NCI-H345 (cell line): ENCODE measurements at places on chromosomes 5 and 9.
A peak's percentile ranks its signal among the peaks of the same experiment; 100 is the strongest.

DNA sequence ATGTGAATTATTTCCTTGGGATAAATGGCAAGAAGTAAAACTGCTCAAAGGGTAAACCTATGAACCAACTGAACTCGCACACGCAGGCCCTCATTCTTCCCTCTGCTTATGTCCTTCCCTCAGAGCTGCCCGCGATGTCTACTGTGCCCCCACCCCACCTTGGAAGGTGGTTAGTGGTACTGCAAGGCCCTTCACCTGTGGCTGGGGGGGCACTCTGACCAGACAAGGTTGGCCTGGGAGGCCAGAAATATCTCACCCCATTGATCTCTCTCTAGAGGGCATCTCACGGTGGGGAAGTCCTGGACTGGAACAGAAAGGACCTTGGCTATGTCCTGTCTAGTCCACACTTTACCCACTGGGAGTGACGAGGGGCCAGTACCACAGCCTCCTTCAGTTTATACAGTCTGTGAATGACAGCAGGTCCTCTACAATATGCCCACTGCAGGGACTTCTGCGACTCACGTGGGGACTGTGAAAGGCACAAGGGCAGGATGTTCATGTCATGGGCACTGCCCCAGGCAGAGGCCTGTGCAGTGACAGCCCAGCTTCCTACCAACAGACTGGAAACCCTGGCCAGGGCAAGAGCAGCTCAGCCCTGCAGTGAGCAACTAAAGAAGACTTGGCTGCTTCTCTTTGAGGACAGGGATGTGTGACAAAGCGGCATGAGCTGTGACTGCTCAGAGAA, 56.8 kb upstream of the SYNPO start:
- no peak for DNase-seq

GRCh38 chr5:153829510-153830065, 209.1 kb downstream of the FAM114A2 start:
- DNase-seq: no peak

- DNase-seq: no peak
Measured at GRCh38 chr9:77748214-77748772, 100.2 kb upstream of the GNA14 start.

- DNase-seq: no peak
Measured at GRCh38 chr5:115898656-115899055, 56.9 kb downstream of the AP3S1 start.

DNA sequence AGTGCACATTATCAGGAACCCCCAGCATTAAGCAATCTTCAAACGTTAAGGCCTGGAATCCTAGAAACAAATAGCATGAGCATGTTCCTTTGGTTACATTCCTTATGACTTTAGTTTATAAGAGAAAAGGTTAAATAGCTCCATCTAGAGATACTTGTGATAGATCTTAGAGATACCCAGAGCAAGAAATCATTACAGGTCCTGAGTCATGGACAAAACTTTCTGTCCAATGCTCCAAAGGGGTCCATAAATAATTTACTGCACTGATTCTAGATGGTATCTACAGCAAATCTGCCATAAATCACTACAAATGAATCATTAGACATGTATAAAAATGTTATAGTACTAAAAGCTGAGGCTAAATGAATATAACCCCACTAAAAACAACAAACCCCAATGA, 139.6 kb downstream of the HTR1A start:
- DNase-seq: no peak

- no peak for DNase-seq
Measured at GRCh38 chr5:88092358-88092757, 176.3 kb downstream of the TMEM161B start.

DNA sequence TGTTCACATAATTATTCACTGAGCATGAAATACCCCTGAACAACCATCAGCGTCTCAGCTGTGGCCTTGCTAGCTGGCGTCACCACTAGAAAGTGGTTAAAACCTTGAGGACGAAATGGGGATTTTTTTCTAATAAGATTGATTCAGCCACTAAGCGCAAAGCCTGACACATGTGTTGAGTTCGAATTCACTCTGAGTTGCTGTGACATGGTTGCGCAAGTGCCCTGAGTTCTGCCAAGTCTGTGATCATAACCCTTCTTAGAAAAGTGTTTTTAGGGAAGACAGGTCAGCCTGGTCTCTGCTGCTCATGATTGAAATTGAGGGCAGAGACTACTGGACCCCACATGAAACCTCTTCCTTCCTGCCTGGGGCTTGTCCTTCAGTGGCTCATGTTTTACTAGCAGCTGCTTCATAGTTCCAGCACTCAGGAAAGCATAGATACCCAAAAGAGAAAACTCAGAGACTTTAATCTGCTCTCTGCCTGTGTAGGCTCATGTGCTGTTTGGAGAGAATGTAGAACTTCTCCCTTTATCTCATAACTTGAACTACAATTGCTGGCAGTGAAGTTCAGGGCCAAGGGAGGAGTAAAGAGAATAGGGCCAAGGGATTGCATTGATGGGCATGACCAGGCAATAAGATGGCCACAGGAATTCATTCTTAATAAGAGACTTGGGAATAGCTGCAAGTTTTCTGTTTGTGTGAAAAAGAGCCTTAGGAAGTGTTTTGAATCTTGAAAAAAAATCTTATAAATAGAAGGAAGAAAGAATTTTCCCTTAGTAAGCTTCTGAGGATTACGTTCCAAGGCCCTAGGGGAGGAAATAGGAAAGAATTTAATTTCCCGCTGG, 66.8 kb upstream of the CXCL14 start:
- no peak for DNase-seq

- DNase-seq: no peak
Measured at GRCh38 chr5:161545344-161546094, 1.0 kb downstream of the GABRB2 start.

DNA sequence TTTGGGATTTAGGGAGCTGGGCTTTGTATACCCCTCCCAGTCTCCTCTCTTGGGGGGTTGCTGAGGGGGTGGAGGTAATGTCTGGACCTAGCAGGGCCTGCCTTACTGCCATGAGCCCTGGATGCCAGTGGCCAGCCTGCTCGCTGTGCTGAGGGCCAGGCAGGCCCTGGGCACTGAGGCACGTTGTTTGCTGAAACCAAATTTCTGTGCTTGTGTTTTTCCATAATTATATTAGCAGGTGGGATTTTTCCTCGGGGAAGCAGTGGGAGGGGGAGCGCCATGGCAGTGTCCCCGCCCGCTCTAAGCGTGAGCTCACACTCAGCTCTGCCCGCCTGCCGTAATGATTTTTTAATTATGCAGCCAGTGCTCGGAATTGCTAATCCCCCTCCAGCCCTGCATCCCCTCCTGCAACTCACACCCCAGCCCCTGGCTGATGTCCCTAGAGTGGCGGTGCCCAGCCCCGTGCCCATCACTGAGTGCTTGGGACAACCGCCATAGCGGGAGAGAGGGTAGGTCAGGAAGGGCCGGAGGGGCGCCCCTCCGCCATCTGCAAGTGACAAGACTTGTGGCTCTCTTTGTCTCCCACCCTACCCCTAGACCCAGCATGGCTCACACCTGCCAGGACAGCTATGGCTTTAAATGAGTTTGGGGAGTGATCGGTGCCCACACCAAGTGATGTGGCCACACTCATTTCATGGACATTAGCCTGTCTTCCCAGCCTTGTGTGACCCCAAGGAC, 20.9 kb downstream of the CXXC5 start:
- DNase-seq: no peak

GRCh38 chr5:75496026-75496425, 15.4 kb downstream of the CERT1 start:
- no peak for DNase-seq

GRCh38 chr5:34657988-34658387, 1.9 kb downstream of the RAI14 start:
- DNase-seq: no peak

DNA sequence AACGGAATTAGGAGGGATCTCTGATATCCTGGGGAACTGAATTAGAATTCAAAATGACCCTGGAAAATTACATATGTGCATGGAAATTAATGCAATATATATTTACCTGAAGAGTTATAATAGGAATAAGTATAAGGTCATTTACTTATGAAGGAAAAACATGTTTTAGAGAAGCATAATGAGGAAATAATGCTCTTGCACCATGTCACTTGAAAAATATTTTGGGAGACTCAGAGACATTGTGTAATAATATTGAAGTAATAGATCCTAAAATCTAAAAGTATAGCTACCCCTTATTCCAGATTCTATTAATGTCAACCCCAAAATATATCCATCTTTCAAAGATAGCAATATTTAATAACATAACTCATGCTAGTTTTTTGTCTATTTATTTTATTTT, 28.4 kb downstream of the SPZ1 start:
- DNase-seq: no peak

- no peak for DNase-seq
Measured at GRCh38 chr5:34591723-34592122, 64.4 kb upstream of the RAI14 start.

DNA sequence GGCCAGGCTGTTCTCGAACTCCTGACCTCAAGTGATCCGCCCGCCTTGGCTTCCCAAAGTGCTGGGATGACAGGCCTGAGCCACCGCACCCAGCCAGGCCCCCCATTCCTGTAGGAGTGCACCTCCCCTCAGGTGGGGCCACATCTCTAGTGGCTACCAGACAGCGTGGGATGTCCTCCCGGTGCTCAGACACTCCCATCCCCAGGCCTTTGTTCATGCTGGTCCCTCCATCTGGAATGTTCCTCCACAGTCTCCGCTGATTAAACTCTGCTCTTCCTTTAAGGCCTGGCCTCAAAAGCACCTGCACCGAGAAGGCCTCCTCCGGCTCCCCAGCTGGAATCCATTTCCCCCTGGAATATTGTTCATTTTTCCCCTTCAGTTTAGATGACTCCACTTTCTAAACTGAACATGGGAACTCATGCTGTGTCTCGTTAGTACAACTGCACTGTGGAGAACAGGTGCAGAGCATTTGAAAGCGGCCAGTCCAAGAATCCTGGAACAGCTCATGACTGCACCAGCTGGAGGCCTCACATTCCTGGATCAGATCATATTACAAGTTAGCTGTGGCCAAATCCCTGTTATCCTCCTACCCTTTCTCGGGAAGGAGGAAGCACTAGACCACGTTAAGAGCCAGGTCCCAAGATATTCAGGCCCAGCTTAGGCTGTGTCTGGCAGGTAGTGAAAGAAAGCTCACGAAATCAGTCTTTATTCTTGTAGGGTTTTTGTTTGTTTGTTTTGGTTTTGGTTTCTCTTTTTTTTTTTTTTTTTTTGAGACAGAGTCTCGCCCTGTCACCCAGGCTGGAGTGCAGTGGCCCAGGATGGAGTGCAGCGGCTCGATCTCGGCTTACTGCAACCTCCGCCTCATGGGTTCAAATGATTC, 10.8 kb upstream of the PRRC2B start:
- peak; percentile 92 for DNase-seq

DNA sequence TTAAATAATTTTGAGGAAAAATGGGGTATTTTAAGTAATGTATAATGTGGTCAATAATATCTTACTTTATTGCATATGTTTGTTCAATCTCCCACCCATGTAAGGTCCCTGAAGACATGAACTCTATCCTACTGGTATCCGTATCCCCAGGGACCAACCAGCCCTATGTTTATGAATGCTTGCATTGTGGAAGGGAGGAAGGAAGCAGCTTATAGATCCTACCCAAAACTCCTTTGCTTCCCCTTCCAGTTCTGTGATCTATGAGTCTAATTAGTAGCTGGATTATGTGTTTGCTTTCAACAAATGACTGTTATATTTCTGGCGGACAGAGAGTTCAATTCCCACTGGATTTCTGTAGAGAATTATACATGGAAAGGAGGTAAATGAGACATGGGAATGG, 45.6 kb downstream of the CNTRL start:
- no peak for DNase-seq
